Bronchial smooth muscle cell (primary cell): ENCODE measurements at places on chromosomes 5 and 9. TPM values are rescaled to one million over a fixed set of nuclear protein-coding genes. Genes with fewer than 3 reads are reported as not detected.

The HAPLN1 gene
- total RNA-seq, result 0.77 and 1.1 TPM in 2 replicates

The TPPP gene
- under 0.01 and 0.09 TPM in 2 replicates for total RNA-seq

The DNM1 gene
- total RNA-seq, result 63.7 and 82.3 TPM in 2 replicates

The CMYA5 gene
- total RNA-seq, result 3.9 and 5.9 TPM in 2 replicates

The CDO1 gene
- total RNA-seq, result 29.2 and 49.2 TPM in 2 replicates

The SH3TC2 gene
- total RNA-seq, result 0.34 and 3.6 TPM in 2 replicates

The SURF4 gene
- 354 and 359 TPM in 2 replicates for total RNA-seq

The VDAC1 gene
- 189 and 228 TPM in 2 replicates for total RNA-seq

The GABRG2 gene
- total RNA-seq, result under 0.01 TPM in 1 of 2 replicates, not detected in the other

The NUTM2G gene
- total RNA-seq, result under 0.01 TPM in 1 of 2 replicates, not detected in the other

The FBN2 gene
- 6.4 and 14.7 TPM in 2 replicates for total RNA-seq

The SLC34A1 gene
- under 0.01 TPM in 1 of 2 replicates, not detected in the other for total RNA-seq

The ZMYND19 gene
- total RNA-seq, result 8.6 and 8.7 TPM in 2 replicates

The GZMA gene
- total RNA-seq, result not detected in 2 replicates

The B4GALT1 gene
- 12.5 and 19.9 TPM in 2 replicates for total RNA-seq

The GARIN3 gene
- total RNA-seq, result not detected in 2 replicates

The HEMGN gene
- not detected in 2 replicates for total RNA-seq

The FPGS gene
- 52.9 and 54.1 TPM in 2 replicates for total RNA-seq

The ARSK gene
- total RNA-seq, result 7.1 and 8.5 TPM in 2 replicates

The IL3 gene
- not detected in 2 replicates for total RNA-seq

The HAVCR2 gene
- total RNA-seq, result 0.16 and 3.3 TPM in 2 replicates

The WNT8A gene
- total RNA-seq, result not detected in 2 replicates

The SHOC1 gene
- total RNA-seq, result under 0.01 TPM in 1 of 2 replicates, not detected in the other

The WDR38 gene
- not detected in 2 replicates for total RNA-seq

The NR6A1 gene
- total RNA-seq, result 0.26 and 0.47 TPM in 2 replicates

The ST6GALNAC6 gene
- 50.9 and 61.2 TPM in 2 replicates for total RNA-seq
